ENCODE measurements at places on chromosomes 6 and 20.

- DNase-seq, result no peak
Observed at GRCh38 chr20:6583134-6583738, 184.2 kb upstream of the BMP2 start.

- no peak for DNase-seq
Observed at GRCh38 chr20:25019381-25020155, 27.0 kb upstream of the APMAP start.

GRCh38 chr6:86856937-86857563, 80.3 kb upstream of the HTR1E start:
- DNase-seq, result peak; percentile 2

GRCh38 chr20:59253325-59253724, 47.1 kb upstream of the EDN3 start:
- DNase-seq, result peak; percentile 38

DNA sequence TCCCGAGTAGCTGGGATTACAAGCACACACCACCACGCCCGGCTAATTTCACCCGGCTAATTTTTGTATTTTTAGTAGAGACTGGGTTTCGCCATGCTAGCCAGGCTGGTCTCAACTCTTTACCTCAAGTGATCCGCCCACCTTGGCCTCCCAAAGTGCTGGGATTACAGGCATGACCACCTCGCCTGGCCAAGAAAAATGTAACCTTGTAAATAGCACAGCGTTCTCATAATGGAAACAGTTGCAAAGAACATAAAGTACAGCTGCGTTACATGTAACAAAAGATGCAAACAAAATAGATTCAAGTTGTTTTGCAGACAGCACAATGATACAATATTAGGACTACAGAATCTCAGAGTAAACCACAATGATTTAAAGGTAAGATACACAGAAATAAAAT, 14.6 kb downstream of the TLDC2 start:
- no peak for DNase-seq

DNA sequence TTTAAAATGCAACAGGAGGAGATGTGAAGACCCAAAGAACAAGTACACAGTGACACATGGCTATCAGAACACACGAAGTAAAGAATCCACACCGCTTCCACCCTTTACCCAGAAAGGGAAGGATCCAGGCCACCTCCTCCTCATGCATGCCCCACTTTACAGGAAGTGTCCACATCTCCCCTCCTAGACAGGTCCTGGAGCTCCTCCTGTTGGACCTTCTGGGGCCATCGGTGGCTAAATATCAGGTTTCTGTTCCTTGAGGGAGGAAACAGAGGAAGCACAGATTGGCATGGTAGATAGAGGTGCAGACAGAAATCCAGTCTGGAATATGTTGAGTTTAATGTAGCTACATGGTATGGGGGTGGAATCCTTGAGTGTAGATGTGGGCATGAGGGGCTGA, 10.9 kb downstream of the NINL start:
- DNase-seq, result no peak

DNA sequence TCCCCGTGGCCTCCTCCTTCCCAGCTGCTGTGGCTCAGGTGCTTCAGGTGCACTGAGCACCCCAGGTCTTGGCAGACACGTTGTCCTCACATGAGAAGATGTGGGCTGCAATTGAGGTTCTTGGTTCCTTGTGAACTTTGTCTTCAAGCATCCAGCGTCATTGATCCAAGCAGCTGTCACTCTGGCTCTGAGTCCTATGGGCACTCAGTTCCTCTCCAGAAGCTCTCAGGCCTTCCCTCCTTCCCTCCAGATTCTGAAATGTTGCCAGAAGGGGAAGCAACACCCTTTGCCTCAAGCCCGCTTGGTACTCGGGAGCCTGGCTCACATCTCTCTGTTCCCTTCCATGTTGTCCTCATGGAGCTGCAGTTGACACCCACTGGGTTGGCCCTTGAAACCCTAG, 8.4 kb upstream of the MRGBP start:
- DNase-seq, result no peak

DNA sequence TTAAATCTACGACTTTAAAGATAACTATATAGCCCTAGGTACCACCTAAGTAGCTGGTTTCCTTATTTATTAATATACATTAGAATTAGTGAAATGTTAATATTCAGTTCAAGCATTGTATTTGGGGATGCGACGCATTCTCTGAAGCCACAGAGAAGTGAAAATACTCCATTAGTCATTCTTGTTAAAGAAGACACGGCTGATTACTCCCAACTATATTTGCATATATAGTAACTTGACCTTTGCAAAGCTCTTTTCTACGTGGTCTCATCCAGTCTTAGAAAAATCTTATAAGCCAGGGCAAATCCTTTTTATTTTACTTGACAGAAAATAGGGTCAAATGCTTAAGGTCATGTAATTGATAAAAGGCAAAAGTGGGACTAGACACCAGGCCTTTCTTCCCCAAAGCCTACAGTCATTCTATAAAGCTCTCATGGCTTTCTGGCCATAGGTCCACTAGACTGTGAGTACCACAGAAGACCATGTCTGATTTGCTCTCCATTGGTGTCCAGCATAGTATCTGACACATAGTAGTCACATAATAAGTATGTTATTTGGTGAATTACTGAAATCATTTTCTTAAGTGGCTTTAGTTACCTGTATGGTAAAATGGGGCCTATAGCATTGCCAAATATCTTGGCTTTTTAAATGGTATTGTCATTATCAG, 11.3 kb downstream of the ZHX3 start:
- DNase-seq, result no peak

DNA sequence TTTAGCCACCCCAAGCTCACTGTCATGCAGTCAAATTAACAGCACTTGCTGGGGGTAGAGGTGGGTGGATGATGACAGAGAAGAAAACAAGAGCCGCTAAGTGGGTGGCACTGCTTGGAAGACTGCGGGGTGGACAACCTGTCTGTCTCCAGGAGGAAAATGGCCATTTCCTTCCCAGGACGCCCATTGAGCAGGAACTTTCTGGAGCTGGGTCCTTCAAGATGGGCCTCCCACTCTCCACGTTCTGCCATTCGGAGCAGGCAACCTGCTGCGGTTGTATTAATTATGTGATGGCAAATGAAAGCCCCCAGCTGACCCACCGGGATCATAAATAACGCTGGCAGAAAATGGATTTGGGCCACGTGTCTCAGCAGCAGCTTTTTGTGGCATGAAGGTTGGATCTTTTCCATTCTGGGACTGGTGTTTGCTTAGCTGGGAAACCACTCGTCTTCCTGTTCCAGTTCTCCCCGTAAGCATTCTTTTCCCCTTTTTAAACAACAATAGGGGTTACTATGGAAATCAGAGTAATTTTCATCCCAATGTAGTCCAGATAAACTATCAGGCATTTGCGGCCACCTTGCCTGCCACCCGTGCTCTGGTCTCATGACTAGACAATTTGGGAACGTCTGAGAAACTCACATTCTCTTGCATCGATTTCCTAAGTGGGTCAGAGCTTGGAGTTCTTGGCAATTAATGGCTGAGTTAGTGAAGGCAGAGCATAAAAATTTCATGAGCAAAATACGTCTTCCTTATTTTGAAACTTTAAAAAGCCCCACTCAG, 215.5 kb downstream of the ANKRD60 start:
- no peak for DNase-seq

GRCh38 chr6:93083337-93084230, 335.8 kb downstream of the EPHA7 start:
- DNase-seq, result no peak

GRCh38 chr6:128655978-128656498, 135.6 kb upstream of the PTPRK start:
- DNase-seq, result no peak

GRCh38 chr20:46914789-46915379, 20.2 kb downstream of the EYA2 start:
- no peak for DNase-seq

DNA sequence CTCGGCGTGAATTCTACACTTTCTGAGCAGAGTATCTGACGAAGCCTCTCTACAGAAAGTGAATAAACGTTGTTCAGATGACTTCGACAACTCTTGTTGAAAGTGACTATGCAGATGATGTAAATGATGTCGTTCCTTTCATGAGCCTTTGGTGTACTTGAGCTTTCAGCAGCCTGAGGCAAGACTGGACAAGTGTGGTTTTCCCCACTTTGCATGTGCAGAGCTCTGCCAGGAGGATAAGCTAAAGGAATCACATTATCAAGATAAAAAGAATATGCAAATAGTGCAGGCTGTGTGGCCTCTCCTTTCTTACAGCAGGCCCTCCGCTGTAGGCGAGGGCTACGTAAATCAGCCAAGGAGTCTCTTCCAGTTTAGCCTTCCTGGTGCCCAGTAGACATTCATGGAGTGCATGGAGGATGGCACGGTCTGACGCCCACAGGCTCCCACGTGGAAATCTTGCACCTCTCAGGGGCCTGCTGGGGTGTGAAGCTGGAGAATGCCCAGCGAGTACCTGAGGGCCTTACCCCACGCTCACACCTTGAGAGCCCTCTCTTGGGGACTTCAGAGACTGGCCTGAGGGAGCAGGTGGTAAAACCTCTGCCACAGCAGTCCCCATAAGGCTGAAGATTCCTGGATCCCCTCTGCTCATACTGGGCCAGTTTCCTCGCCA, 54.9 kb downstream of the RPP40 start:
- DNase-seq, result no peak

DNA sequence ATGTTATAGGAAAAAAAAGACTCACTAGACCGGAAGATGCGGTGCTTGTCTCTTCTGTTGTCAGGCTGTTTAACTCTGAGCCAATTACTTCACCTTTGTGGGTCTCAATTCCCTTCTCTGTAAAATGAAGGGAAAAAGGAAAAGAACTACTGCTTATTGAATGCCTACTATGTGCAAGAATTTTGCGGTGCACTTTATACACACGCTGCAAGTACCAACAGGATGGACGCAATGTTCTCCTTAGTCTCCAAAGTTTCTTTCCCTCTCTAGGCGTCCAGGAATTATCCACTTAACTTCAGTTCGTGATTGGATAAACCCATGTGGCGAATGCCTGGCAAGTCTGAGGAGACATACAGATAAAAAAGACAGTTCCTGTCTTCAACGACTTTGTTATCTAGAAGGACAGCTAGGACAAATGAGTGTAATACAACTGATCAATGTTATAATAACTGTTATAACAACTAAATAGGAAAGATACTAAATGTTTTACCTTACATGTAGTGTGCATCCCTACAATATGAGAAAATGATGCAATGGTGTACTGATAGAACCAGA, 69.0 kb upstream of the JARID2 start:
- DNase-seq, result no peak

- DNase-seq, result no peak
Observed at GRCh38 chr6:18177286-18177965, 22.2 kb downstream of the KDM1B start.

- DNase-seq, result no peak
Observed at GRCh38 chr6:3440911-3441310, 15.9 kb downstream of the SLC22A23 start.

GRCh38 chr6:156455847-156456246, 321.3 kb upstream of the ARID1B start:
- DNase-seq, result no peak

GRCh38 chr20:14775778-14776177, 438.4 kb upstream of the FLRT3 start:
- DNase-seq, result no peak

DNA sequence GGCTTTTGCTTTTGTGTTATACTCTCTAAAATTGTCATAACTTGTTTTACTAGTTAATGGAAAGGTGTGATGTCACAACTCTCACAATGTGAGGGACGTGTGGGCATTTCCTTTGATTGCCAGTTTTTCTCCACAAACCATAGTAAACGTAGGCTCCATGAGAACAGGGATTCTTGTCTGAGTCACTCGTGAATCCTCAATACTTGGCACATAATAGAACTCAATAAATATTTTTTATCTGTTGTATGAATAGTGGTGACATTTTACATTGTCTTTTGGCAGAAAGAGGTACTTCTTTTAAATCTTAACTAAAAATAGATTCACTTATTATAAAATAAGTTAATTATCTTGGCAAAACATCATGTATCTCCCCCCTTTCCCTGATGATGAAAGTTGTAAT, 69.0 kb upstream of the CNKSR3 start:
- DNase-seq, result no peak

- DNase-seq, result no peak
Observed at GRCh38 chr6:49866485-49866943, at the start of gene CRISP1. TSS of gene CRISP1 (minus strand) at chr6:49866535. CDS start at chr6:49857400, 9,135 bp downstream.

DNA sequence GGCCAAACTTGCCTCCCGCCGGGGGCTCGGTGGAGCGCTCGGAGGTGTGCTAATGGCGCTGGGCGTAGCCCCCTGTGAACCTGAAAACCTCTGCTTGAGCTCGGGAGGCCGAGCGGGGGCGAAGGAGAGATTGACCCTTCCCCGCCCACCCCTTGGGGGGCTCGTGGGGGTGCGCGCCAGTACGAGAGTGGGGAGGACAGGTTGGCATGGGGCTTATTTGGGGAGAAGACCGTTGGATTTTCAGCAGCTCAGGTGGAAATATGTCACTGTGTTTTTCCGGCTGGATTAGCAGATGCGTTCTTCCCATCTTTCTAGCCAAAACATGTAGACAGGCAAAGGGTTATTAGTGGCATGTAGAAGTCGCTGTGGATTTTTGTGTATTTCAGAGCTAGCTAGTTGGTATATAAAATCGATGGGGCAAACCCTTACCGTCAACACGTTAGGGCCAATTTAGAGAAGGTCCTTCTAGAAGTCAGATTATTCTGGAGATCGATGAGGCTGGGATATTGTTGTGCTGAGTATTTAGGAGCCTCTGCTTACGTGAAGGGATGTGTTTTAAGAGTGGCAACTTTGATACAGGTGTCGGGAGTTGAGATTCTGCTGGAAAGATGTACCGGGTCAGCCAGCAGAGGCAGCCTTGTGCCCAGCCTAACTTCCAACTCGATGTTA, 525 bp downstream of the NCOA7 start:
- peak; percentile 41 for DNase-seq

DNA sequence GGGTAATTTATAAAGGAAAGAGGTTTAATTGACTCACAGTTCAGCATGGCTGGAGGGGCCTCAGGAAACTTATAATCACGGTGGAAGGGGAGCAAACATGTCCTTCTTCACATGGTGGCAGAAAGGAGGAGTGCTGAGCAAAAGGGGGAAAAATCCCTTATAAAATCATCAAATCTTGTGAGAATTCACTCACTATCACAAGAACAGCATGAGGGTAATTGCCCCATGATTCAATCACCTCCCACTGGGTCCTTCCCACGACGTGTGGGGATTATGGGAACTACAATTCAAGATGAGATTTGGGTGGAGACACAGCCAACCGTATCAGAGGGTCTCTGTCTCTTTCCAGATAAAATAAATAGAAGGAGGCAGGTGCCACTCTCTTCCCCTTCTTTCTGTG, 48.7 kb downstream of the TNFAIP3 start:
- DNase-seq, result no peak

GRCh38 chr20:19565736-19566135, 192.3 kb upstream of the RIN2 start:
- no peak for DNase-seq

DNA sequence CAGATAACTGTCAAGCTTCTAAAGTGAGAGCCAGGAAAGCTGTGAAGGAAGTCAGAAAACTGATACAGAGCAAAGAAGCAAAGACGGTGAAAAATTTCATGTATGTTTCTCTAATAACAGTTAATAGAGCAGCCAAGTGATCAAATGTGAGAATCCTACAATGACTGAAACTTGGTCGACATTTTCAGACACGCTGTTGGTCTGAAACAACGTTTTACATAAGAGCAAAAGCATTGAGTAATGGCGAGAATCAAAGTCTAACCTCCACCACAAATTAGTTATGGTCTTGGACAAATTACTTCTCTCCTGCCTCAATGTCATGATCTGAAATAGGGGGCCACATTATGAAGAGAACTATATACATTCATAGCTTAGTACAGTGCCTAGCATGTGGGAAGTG, 3.3 kb downstream of the MKKS start:
- DNase-seq, result no peak

- no peak for DNase-seq
Observed at GRCh38 chr6:105592329-105592728, 189.4 kb upstream of the PREP start.
